ENCODE measurements at places on chromosomes 3 and 15.

DNA sequence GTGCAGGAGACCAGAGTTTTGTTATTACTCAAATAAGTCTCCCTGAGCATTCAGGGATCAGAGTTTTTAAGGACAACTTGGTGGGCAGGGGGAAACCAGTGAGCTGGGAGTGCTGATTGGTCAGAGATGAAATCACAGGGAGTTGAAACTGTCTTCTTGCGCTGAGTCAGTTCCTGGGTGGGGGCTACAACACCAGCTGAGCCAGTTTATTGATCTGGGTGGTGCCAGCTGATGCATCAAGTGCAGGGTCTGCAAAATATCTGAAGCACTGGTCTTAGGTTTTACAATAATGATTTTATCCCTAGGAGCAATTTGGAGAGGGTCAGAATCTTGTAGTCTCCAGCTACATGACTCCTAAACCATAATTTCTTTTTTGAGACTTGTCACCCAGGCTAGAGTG lies 13.8 kb upstream of the ZNF662 start:
- no peak for DNase-seq
- H3K4me3 ChIP-seq: no peak overlapping the region
- no peak overlapping the region for H3K27ac ChIP-seq
- H3K36me3 ChIP-seq: no peaks in the 10 kb centered on the region
- H3K4me1 ChIP-seq: no peaks in the 10 kb centered on the region
- H3K27me3 ChIP-seq: peaks cover 11% of the 10 kb centered on the region

GRCh38 chr15:67065531-67066005 lies at the start of gene SMAD3:
Gene SMAD3, plus strand, starts transcription at chr15:67065602. Its CDS starts 553 bp downstream, at chr15:67066155.
- peaks cover 47% of the 10 kb centered on the region for H3K4me1 ChIP-seq
- peak; percentile 77 for DNase-seq
- no peaks in the 10 kb centered on the region for H3K27me3 ChIP-seq
- peak within 1 kb of the TSS; percentile 87 for H3K4me3 ChIP-seq
- H3K27ac ChIP-seq: peak within 1 kb of the TSS; percentile 53

DNA sequence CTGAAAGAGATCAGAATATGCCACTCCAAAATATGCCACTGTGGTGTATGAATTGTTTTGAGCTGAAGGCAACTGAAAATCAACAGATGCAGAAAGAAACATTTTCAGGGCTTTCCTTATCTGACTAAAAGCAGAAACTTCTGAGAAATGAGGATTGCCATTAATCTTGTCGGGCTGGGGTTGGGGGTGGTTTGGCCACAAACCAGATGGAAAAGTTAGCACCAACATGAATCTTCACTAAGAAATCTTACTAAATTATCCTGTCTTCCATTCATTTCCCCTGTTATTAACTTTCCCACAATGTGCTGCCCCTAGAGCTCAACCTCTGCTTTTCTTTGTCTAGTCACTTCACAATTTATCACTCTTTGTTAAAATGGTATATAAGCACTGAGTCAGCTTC lies 229.9 kb upstream of the GADL1 start:
- no peak overlapping the region for H3K4me3 ChIP-seq
- no peak overlapping the region for H3K27ac ChIP-seq
- no peaks in the 10 kb centered on the region for H3K36me3 ChIP-seq
- H3K4me1 ChIP-seq: no peaks in the 10 kb centered on the region
- no peak for DNase-seq

- no peaks in the 10 kb centered on the region for H3K4me1 ChIP-seq
- H3K4me3 ChIP-seq: no peak overlapping the region
- H3K27ac ChIP-seq: no peak overlapping the region
- no peak for DNase-seq
Measured at GRCh38 chr15:98844261-98844660, 163.3 kb downstream of the PGPEP1L start.

GRCh38 chr3:107894998-107895397 lies 195.8 kb downstream of the CD47 start:
- no peak overlapping the region for H3K27ac ChIP-seq
- no peaks in the 10 kb centered on the region for H3K36me3 ChIP-seq
- no peak overlapping the region for H3K4me3 ChIP-seq
- H3K4me1 ChIP-seq: no peaks in the 10 kb centered on the region
- no peak for DNase-seq
- H3K27me3 ChIP-seq: peaks cover 15% of the 10 kb centered on the region

GRCh38 chr3:28124882-28125281 lies 116.5 kb upstream of the CMC1 start:
- no peaks in the 10 kb centered on the region for H3K36me3 ChIP-seq
- no peaks in the 10 kb centered on the region for H3K27me3 ChIP-seq
- H3K27ac ChIP-seq: no peak overlapping the region
- no peak overlapping the region for H3K4me3 ChIP-seq
- no peak for DNase-seq
- H3K4me1 ChIP-seq: no peaks in the 10 kb centered on the region

- H3K4me1 ChIP-seq: no peaks in the 10 kb centered on the region
- no peaks in the 10 kb centered on the region for H3K27me3 ChIP-seq
- no peak for DNase-seq
- H3K27ac ChIP-seq: no peak overlapping the region
Measured at GRCh38 chr3:11430624-11431023, 158.4 kb downstream of the ATG7 start.

GRCh38 chr3:115663414-115663813 lies 40.1 kb downstream of the GAP43 start:
- no peak overlapping the region for H3K27ac ChIP-seq
- no peaks in the 10 kb centered on the region for H3K27me3 ChIP-seq
- H3K4me3 ChIP-seq: no peak overlapping the region

Measured in CD4-positive, alpha-beta T cell (primary cell).